ENCODE measurements at places on chromosomes 6 and 20.
A peak's percentile ranks its signal among the peaks of the same experiment; 100 is the strongest.

- peak; percentile 7 for DNase-seq
Observed at GRCh38 chr6:109379711-109380110, 2.6 kb downstream of the CD164 start.

GRCh38 chr20:58436868-58437645 is 48.0 kb downstream of the VAPB start:
- DNase-seq, result no peak

- no peak for DNase-seq
Observed at GRCh38 chr6:145141572-145141971, 593.7 kb downstream of the EPM2A start.

GRCh38 chr20:25864326-25864962 is 167.8 kb upstream of the ZNF337 start:
- no peak for DNase-seq

GRCh38 chr20:63854766-63855362 is 6.4 kb upstream of the ABHD16B start:
- no peak for DNase-seq

DNA sequence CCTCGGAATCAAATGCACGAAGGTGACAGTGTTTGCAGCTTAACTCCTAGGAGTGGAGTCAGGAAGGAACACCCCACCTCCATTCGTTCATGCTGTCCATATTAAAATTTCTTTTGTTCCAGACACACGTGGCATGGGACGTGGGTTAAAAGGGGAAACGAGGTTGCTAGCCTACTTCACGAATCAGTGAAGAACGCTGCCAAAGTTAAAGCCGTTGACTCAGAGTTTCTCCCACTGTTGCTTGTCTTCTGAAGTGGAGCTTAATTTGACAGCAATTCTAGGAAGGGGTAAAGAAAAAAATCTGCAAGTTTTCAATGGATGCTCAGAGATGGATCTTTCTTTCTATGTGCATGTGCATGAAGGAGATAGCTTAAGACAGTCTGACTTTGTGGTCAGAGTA is 499.1 kb downstream of the CD83 start:
- no peak for DNase-seq

- no peak for DNase-seq
Observed at GRCh38 chr20:64210656-64211369, 44.7 kb upstream of the PCMTD2 start.

- peak; percentile 72 for DNase-seq
Observed at GRCh38 chr6:24891004-24891403, 44.8 kb downstream of the RIPOR2 start.

DNA sequence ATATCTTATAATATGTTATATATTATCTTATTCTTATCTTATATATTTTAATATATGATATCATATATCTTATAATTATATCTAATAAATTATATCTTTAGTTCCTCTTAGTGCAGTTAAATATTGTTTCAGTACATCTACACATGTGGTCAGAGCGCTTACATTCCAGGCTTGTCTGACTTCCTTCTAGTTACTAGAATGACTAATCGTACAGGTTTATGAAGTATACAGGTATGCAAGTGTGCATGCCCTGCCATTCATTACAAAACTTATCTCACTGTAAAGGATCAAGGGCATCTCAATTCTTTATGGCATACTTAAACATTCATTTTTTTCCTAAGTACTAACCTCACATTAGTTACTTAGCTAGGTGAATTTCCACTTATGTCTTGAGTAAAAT is 1278.0 kb upstream of the MAP3K7 start:
- DNase-seq, result no peak

DNA sequence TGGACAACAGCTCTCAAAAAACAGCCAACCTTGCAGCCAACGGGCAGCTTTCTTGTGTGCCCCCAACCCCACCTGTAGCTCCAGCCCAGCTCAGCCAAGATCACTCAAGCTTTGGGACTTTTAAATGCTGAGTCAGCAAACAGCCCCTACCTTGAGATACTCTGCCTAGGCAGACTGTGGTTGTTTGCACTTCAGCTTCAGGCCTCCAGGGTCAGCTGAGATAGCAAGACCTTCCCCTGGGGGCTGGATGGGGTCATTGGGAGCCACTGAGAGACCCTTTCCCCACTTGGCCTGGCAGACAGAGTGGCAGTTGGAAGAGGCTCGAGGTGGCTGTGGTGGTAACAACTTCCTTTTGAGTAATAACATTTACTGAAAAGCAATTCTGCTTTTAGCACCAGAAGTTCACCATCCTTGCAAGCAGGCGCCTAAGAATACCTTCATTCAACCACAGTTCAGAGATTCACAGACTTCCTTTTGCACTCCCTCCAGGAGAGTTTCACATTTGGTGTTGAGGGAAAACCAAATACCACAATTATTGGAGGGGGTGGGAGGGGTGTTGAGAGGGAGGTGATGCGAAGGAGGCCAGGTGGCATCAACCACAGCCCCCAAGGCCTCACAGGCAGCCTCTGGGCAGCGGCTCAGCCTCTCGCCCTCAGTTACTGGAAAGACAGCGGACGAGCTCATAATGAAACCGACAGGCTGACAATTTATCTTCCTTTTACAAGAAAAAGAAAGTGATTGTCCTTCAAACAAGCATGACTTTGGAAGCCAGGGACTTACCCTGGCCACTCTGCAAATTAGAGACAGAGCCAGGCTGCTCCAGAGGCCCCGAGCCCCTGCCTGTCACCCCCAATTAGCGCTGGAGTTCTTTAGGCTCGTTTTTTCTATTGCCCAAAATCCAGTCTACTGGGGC is 148.1 kb downstream of the CEBPB start:
- DNase-seq, result peak; percentile 61

GRCh38 chr6:65671922-65672321 is 35.1 kb downstream of the EYS start:
- DNase-seq, result no peak

- DNase-seq, result no peak
Observed at GRCh38 chr6:50927800-50928199, 109.1 kb downstream of the TFAP2B start.

- no peak for DNase-seq
Observed at GRCh38 chr6:96116674-96117073, 100.9 kb downstream of the FUT9 start.

DNA sequence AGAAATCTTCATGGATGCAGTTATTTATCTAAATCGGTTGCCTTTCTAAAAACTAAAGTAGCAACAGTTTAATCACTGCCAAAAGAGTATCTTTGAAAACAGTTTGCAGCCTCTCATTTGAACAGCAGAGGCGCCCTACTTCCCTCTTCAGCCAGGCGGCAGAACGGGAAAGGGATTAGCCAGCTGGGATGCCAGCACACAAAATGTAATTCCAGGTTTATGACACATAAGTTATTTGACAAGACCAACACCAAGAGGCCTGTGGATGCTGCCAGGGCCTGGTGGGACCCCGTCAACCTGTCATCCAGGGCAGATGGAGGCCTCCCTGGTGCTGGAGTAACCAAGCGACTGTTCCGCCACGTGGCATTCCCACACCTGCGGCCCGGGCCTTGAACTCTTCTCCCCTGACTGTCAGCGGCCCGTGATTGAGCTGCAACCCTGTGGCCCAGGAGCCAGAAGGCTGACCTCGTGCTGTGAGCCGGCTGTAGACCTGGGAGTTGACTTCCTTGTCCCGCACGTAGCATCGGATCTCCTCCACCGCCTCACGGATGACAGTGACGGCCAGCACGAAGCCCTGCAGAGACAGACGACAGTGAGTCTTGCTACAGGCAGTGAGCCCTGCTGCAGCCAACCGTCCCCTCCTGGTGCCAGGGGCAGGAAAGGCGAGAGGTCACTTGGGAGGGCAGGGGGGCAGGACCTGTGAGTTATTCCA is 55.5 kb downstream of the ATP9A start:
- DNase-seq, result peak; percentile 47

DNA sequence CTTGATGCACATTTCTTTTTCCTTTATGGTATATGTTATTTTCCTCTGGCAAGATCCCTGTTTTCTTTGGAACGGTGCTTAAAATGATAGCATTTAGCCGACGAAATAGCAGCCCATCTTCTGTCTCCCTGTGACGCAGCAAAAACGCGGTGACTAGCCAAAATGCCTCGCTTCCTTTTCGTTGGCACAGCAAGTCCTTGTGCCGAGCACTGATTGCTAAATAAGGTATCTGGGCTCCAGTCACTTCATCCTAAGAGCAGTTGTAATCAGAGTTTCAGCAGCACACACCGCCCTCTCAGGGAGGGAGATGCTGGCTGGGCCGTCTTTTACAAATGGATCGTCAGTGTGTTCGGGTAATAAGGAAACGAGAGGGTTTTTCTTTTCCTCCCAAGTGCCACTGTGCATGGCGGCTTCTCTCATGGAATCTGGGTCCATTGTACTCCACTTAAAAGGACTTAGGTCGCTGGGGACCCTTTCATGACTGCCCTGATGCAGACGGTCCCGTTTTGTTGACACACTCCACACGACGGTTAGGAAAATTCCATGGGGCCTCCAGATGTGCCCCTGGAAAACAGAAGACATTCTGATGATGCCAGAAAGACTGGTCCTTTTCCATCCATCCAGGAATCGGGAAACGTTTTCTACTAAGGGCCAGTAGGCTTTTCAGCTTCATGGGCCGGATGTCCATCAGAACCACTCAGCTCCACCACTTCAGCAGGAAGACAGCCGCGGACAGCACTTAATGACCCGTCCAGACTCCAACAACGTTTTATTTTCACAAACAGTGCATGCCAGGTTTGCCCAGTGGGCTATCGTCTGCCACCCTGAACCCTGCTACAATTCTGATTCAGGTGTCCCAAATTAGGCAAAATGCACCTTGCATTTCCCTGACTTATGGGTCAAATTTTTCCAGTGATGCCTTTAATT is 185.5 kb downstream of the CDH4 start:
- DNase-seq, result peak; percentile 88

DNA sequence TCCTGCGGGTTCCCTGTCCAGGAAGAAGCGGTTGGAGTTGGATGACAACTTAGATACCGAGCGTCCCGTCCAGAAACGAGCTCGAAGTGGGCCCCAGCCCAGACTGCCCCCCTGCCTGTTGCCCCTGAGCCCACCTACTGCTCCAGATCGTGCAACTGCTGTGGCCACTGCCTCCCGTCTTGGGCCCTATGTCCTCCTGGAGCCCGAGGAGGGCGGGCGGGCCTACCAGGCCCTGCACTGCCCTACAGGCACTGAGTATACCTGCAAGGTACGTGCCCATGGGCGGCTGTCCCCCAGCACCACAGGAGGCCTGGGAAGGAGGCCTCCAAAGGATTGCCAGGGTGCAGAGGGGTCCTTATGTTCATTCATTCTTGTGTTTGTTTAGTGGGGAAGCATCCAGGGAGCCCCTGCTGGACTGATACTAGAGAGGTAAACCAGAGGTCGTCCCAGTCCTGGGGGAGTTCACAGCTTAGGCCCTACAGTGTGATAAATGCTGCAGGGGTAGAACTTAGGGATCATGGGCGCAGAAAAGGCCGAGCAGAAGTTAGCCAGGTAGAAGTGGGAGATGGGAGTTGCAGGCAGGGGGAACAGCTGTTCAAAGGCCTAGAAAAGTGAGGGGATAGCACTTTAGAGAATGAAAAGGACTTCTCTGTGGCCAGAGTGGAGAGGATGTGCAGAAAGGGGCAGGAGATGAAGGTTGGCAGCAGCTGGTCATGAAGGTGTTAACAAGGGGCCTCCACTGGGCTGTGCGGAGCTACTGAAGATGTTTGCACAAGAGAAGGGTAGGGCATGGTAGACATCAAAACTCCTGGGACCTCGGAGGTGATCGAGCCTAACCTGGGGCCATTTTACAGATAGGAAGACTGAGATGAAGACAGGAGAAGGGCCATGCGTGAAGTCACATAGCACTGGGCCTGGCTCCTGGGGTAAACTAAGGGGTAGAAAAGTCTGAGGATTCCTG is 7.8 kb downstream of the TRIB3 start:
- no peak for DNase-seq

- DNase-seq, result peak; percentile 61
Observed at GRCh38 chr6:31010393-31011060, at the start of gene MUC22. Gene MUC22 (plus strand): TSS chr6:31010474. CDS start chr6:31010707, 233 bp downstream.

- no peak for DNase-seq
Observed at GRCh38 chr6:142328070-142328469, 26.3 kb downstream of the ADGRG6 start.

GRCh38 chr6:157050537-157051265 is 272.6 kb downstream of the TMEM242 start:
- no peak for DNase-seq

DNA sequence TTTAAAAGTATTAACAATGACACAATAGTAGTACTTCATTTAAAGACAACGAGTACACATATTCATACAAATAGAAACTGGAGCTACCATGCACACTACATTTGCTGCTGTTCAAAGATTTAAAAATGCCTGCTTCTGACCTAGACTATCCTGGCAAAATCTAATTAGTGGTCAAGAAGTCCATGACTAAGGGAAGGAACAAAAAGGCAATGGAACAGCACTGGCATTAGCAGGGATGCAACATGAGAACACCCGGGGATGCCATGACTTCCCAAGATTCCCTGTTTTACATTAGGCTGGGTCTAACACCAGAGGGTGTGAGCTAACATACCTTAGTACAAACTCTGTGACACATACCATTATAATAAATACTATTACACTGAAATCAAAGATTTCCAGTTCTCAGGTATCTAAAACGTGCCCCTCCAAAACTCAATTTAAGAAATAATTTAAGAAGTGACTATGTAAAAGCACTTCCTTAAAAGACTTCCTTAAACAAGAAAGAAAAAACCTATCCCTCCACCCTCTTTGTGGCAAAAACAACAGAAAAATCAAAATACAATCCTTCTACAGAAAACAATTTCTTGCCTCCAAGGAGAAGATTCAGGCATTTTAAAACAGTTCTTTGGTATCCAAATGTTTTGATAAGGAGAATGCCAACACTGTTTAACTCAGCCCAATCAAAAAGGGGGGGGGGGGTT is 25.5 kb downstream of the CHD6 start:
- DNase-seq, result no peak

DNA sequence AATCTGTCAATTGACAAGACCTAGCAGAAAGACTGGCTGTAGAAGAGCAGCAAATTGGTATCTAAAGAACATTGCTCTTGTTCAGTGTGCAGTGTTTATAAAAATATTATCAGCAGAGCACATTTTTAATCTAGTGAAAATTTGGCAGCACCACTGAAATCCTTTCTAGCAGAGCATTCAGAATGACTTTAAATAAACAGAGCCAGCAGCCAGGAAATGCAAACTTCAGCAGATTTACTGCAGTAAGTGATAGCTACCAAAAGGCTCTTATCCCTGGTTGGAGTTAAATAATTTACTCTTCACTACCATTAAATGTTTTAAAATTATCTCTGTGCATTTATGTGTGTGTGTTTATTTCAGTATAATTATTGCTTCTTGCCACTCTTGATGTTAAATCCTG is 590.9 kb upstream of the CITED2 start:
- peak; percentile 42 for DNase-seq

DNA sequence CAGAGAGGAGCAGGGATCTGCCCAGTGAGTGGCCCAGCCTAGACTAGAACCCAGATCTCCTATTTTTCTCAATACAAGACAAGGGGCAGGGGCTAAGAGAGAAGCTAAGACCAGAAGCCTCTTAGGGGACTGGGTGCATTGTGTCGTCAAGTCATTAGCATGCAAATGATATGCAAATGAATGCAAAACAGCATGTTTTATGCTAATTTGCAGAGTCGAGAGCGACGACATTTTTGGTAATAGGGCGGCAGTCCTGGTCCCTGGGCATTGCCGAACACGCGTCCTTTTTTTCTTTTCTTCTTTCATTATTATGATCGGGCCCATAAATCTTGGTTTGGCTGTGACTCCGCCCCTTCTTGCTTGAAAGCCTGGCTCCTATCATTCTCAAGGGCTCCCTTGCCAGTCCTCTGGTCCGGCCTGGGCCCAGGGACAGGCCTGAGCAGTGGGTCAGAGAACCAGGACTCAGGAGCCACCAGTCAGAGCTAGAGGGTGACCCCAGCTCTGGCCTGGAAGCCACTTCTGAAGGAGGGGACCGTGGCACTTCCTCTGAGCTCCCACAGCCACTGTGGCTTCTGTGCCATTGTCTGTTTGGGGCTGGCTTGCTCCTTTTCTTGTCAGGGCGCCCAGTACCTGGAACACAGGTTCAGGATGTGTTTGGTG is 32.0 kb upstream of the SCRT2 start:
- no peak for DNase-seq

Data from fibroblast of upper back skin (primary cell).